ENCODE measurements at places on chromosomes 1 and 21.

GRCh38 chr1:88649932-88650331 lies 34.1 kb upstream of the PKN2 start:
- DNase-seq: no peak

DNA sequence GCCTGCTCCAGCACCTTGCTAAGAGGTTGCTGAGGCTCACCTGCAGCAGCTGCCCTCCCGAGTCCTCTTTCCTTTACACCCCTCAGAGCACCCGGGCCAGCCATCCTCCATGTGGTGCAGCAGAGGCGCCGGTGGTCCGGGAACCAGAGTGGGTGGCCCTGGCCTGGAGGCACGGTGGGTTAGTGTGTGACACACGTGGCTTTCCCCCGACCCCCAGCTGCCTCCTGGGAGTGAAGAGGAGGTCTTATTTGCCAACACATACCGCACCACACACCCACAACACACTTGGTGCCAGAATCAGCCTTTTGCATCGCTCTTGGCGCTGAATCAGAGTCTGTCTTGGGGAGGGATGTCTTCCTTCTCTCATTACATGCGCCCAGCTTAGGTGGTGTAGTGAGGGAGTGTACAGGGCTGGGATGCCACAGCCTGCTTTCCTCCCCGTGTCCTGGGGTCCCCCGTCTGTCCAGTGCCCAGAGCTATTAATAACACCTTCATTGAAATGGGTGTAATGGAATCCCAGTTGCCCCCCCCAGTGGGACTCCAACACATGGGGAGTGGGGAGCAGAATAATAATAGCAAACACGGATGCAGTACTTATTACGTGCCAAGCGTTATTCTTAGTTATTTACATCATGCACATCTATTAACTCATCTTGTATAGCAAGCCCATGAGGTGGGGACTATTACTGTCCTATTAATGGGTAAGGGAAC lies 38.2 kb downstream of the MAPKAPK2 start:
- DNase-seq: no peak

- DNase-seq: no peak
These were observed 3.2 kb downstream of the ATP8B2 start for GRCh38 chr1:154328318-154329151.

DNA sequence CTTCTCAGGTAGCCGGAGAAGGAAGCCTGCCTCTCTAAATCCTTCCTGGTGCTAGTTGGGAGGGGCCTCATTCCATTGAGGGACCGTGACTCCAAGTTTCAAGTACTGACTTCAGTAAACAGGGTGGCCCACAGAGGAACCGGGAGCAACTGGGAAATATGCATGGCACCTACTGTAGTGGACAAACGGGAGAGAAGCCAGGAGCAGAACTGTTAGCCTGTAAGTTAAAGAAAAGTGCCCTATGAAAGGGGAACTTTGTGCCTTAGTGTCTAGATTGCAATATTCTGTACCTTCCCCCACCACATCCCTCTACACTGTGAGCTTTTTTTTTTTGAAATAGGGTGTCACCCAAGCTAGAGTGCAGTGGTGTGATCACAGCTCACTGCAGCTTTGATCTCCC lies 33.2 kb upstream of the KANK4 start:
- no peak for DNase-seq

DNA sequence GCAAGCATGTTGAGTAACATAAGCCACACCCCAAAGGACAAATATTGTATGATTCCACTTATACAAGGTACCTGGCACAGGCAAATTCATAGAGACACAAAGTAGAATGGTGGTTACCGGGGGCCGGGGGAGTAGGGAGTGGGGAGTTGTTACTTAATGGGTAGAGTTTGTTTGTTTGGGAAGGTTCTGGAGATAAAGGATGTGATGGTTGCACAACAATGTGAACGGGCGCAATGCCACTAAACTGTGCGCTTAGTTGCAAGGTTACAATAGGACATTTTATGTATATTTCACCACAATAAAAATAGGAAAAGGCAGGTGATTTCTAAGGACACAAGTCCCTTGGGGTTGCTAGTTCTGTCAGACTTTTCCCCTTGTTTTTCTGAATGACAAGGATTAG lies 516.6 kb downstream of the KIF26B start:
- DNase-seq: no peak

GRCh38 chr1:243267471-243267880 lies 11.6 kb downstream of the SDCCAG8 start:
- DNase-seq: no peak

GRCh38 chr1:189409774-189410173 lies 1067.9 kb downstream of the BRINP3 start:
- DNase-seq: no peak

DNA sequence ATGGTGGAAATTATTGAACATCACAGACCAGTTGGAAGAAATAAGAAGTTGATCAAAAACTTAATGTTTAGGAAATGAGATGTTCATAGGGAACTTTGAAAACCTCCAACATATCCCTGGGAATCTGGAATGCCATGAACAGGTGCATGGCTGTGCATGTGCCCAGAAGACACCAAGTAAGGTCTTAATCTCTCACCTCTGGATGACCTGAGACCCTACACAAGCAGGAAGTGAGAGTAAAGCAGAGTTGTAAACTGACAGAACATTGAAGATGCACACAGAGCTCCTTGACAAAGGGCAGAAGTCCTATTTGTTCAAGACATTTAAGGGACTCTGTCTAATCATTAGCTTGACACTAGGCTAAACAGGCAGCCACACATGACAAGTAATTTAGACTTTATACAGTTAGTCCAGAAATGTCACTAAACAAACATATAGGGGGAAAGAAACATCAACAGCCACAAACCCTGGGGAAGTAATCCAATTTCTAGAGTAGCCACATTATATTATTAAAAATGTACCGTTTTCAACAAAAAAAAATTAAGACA lies 34.5 kb downstream of the KLHDC7A start:
- DNase-seq: no peak

DNA sequence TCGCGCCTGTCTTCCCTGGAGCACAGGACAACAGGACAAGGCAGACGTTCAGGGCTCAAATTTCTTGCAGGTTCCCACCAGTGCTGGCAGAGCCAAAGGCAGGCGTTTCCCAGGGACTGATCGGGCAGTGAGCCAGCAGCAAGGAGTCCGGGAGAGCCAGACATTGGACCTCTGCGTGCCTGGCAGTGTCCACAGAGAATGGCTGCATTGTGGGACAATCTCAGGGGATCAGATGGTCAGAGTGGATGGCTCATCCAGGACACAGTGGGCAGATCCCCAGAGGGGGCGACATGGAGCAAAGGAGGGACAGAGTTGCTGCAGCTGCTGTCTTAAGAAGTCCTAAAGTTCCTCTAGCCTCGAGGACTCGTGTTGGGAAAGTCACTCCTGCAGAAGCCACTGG lies 4.6 kb downstream of the TMEM63A start:
- DNase-seq: no peak

GRCh38 chr1:94055459-94056122 lies 65.4 kb downstream of the ABCA4 start:
- DNase-seq: no peak
